Brain microvascular endothelial cell (primary cell): ENCODE measurements at places on chromosomes 7 and 10.
A peak's percentile ranks its signal among the peaks of the same experiment; 100 is the strongest.

DNA sequence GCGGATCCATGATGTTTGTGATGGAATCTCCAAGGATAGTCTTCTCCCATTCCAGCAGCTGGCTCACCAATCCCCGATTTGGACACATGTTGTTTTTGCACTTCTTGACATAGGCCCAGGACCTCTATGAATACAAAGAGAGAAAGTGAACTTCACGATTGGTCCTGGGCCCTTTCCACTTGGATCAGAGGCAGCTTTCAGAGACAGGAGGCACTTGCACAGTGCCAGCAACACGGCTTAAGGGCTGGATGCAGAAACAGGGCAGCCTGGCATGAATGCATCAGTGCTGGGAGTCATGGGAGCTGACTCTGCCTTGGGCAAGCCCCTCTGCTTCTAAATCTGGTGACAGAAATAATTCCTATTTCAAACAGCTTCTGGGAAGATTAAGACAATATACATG, 2.1 kb upstream of the TMEM120A start:
- DNase-seq: no peak

GRCh38 chr7:141184532-141185190, 110.8 kb downstream of the TMEM178B start:
- DNase-seq: no peak

DNA sequence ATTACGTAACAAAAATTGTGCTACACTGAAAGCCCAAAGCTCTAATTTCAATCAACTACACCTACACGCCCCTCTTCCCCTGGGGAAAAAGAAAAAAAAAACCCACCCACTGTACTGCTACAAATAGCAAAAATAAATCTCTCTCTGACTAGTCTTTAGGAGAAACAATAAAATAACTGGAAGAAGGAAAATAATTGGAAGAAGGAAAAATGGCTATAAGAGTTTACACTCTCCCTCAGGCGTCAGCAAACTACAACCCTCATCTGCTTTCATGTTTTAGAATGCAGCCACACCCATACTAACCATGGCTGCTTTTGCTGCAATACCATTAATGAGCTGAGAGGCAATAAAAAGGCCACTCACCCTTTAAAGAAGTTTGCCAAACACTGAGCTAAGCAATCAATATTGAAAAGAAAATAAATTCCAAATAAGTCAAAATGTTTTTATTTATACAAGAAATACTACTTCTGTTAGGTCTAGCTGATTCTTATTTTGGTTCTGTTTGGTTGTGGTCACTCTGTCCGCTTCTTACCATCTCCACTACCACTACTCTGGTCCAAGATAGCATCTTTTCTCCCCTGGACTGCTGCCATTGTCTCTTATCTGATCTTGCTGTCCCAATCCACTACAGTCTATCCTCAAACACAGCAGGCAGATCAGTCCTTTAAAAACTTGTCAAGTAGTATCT, 3.8 kb downstream of the MINDY3 start:
- DNase-seq: no peak

DNA sequence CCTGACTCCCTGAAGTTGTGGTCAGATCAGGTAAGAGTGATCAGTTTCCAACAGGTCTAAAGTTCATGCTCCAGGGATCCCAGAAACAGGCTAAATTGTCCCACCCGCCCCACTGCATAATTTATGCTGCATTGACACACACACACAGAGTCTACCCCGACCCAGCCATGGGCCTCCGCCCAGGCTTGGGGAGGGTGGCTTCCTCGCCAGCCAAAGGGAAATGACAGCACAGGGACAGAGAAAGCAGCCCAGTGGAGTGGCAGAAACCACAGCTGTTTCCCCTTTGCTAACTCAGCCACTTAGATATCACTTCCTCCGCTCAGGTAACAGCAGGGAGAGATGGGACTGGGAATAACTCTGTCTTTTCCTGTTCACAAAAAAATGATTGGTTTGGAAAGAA, 9.4 kb downstream of the SH3PXD2A start:
- no peak for DNase-seq

GRCh38 chr10:2212244-2212834, 475.0 kb upstream of the ADARB2 start:
- DNase-seq: no peak

- no peak for DNase-seq
Observed at GRCh38 chr7:121561717-121562116, 165.6 kb upstream of the FAM3C start.

GRCh38 chr10:4384245-4384644, 441.8 kb upstream of the AKR1E2 start:
- DNase-seq: peak; percentile 48

DNA sequence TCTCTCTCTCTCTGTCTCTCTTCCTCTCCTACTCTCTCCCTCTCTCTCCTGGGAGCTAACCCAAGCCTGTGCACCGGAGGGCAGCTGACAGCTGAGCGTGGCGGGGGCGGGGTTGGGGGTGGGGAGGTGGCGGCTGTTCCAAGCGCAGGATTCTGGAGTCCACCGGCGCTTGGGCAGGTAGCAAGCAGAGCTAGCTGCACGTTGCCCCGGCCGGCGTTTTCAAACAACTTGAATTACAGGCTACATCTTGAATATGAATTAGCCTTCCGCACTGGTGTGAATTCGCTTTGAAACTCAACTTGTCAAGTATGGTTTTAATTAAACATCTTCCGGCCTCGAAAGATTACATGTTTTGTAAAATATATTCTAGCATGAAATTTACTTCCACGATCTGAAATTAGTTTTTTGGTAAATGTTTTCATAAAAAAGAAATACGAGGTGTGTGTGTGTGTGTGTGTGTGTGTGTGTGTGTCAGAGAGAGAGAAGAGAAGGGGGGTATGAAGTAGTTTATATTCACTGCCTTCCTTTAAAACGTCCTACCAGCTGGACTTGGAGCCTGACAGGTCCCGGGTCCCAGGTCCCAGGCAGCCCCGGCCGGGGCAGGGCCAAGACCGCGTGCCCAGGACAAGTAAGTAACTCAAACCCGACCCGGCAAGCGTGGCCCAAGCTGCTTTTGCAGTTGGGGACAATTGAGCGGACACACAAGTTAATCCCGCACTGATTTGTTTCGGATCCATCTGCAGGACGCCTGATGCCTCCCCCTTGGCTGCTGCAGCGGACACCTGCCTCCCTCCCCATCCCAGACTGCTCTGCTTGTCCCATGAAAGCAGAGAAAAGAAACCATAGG, 9.0 kb upstream of the DLX6 start:
- DNase-seq: no peak

- DNase-seq: no peak
Observed at GRCh38 chr7:157433628-157434027, 96.8 kb downstream of the DNAJB6 start.

- no peak for DNase-seq
Observed at GRCh38 chr10:99617696-99618095, 2.5 kb downstream of the SLC25A28 start.

DNA sequence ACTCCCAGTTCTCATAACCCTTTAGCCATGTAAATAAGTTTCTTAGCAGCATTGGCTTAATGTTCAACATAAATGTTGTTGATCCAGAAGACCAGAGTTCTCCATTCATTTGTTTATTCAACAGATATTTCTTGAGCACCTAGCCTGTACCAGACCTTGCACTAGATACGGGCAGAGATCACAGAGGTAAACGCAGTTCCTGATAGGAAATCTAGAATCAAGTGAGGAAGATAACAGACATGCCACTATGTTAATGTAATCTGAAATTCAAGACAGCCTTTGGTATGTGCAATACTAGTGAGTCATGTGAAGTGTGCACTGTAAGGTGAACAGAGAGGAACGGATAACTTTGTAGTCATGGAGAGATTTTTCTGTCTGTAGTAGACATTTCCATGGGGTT, 3.0 kb downstream of the BUB3 start:
- DNase-seq: peak; percentile 49

GRCh38 chr10:53239873-53240272, 467.3 kb upstream of the MBL2 start:
- no peak for DNase-seq

DNA sequence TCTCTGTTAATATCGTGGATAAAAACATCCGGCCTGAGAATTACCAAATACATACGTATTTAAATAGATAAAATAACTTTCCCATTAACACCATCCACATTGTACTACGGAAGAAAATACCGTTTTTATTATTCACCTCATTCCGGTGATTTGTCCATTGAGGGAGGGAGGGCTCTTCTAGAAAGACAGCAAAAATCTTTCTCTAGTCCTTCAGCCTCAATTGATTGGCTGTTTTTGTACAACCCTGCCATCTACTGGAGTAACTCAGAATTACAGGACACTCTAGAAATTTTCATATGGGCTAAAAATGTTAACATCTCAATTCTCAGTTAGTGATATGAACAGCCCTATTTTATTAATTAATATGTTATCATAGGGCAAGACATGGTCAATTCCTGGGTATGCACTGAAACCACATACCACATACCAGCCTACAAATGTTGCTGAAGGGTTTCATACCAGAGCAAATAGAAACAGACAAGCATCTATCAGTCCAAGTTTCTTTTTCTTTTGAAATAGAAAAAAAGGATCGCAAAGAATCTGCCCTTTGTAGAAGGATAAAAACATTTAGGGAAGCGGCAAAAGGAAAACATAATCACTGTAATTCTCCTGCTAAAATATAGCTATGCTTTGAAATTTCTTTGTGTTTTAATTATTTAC, 55.8 kb upstream of the CDCA7L start:
- peak; percentile 67 for DNase-seq

DNA sequence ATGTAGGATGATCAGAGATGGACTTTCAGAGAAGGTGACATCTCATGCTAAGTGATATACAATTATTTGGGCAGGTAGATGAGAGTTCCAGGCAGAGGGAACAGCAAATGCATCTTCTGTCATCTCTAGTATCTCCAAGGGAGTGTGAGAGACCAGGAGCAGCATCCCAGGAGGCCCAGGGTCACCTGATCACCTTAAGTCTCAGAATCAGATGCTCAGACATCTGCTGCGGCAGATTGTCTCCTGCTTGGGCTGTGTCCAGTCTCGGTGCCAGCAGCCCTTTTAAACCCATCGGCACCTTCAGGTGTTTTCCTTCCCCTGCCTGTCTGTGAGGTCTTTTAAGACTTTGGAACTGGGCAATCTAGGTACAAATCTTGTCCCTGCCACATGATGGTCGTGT, 690.6 kb downstream of the LRMDA start:
- no peak for DNase-seq

- DNase-seq: no peak
Observed at GRCh38 chr10:123781956-123782500, 109.6 kb downstream of the CPXM2 start.

DNA sequence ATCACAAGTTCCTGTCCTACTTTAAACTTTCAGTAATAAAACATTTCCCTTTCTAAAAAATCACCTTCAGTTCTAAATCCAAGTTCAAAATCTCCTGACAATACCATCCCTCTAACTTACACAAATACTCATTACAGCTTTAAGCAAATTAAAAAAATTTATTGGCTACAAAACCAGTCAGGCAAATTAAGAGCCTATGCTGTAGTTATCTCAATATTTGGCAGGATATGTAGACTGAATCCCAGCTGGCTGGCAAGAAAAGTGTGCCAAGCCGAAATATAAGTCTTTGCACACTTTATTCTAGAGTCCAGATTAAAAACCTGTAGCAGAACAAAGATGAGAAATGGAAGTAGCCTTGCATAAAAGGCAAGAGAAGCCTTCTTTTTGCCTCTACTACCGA, 9.5 kb downstream of the WAPL start:
- DNase-seq: no peak

DNA sequence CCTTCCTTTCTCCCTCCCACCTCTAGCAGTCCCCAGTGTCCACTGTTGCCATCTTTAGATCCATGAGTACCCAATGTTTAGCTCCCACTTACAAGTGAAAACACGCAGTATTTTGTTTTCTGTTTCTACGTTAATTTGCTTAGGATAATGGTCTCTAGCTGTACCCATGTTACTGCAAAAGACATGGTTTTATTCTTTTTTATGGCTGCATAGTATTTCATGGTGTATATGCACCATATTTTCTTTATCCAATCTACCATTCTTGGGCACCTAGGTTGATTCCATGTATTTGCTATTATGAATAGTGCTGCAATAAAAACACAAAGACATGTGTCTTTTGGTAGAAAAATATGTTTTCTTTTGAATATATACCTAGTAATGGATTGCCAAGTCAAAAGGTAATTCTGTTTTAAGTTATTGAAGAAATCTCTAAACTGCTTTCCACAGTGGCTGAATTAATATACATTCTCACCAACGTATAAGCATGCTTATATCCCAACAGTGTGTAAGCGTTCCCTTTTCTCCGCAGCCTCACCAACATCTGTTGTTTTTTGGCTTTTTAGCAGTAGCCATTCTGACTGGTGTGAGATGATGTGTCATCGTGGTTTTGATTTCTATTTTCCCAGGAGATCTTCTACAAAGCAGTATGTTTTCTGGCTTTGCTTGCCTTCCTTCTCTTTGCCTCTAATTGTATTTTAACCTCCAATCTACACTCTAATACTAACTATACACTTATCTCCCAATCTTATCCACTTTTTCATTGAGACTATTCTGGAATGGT, 179.5 kb upstream of the PHF14 start:
- DNase-seq: peak; percentile 25
